ENCODE measurements at places on chromosomes 7 and 10.

DNA sequence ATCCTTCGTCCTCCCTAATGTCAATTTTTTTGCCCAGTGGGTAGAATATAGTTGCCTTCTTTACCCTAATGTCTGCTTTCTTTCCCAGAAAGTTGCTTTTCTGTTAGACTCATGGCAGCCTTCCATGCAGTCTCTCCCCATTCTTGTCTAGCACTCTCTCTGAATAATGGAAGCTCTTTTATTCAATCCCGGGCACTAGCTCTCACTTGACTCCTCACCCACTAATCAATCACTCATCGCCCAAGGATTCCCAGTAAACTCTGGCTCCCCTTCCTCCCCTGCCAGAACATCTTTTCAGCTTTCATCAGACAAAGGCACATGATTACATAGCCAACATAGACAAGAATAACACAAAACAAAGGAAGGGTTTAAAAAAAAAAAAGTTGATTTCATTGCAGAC is 100.2 kb upstream of the RELN start:
- DNase-seq = no peak

- DNase-seq = peak; percentile 67
These were observed 3.3 kb downstream of the CRYGN start for GRCh38 chr7:151436446-151437158.

- DNase-seq = peak; percentile 69
These were observed 8.8 kb downstream of the LIMK1 start for GRCh38 chr7:74092321-74092963.

GRCh38 chr10:100750291-100751210 is 5.2 kb downstream of the PAX2 start:
- DNase-seq = no peak

All from Right ventricle myocardium superior (tissue), 1 donor.